Mesothelial cell of epicardium (in vitro differentiated cells): ENCODE measurements at places on chromosomes 13 and 19. TPM values are rescaled to one million over a fixed set of nuclear protein-coding genes. Genes with fewer than 3 reads are reported as not detected.

GRCh38 chr19:44557933-44558332 is 28.5 kb upstream of the CEACAM20 start:
- no peak for DNase-seq
- no peaks in the 10 kb centered on the region for H3K4me1 ChIP-seq
- no peaks in the 10 kb centered on the region for H3K36me3 ChIP-seq
- H3K4me3 ChIP-seq = no peak overlapping the region
- no peak overlapping the region for H3K27ac ChIP-seq

GRCh38 chr13:86082121-86082520 is 282.9 kb upstream of the SLITRK6 start:
- H3K27me3 ChIP-seq = no peaks in the 10 kb centered on the region
- no peak overlapping the region for H3K27ac ChIP-seq
- no peak overlapping the region for H3K4me3 ChIP-seq
- H3K4me1 ChIP-seq = peaks cover 6% of the 10 kb centered on the region

DNA sequence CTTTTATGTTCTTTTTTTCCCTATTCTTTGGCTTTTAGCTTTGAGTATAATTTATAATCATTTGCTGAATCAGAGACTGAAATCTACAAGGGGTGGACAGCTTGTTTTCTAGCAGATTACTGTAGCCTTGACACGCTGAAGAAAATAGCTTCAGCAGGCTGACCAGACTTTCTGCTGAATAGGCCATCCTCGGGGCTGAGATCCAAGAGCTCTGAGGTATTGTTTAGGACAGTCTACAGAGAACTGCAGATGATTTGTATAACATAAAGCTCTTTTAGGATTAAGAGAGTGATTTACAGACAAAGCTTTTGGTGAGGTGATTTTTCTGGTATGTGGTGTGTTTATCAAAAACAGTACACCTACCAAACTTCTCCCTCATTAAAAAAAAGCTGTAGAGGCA is 16.8 kb downstream of the POLR1D start:
- H3K4me3 ChIP-seq = no peak overlapping the region
- peaks cover 46% of the 10 kb centered on the region for H3K4me1 ChIP-seq
- peak overlapping the region; percentile 93 for H3K27ac ChIP-seq

The LYL1 gene
- total RNA-seq = 3.4 to 4.0 TPM (median 3.8 TPM) in 3 replicates

The LILRA1 gene
- total RNA-seq = not detected in 3 replicates

The OR7C1 gene
- not detected in 3 replicates for total RNA-seq
